ENCODE measurements at places on chromosomes 3 and 15.

DNA sequence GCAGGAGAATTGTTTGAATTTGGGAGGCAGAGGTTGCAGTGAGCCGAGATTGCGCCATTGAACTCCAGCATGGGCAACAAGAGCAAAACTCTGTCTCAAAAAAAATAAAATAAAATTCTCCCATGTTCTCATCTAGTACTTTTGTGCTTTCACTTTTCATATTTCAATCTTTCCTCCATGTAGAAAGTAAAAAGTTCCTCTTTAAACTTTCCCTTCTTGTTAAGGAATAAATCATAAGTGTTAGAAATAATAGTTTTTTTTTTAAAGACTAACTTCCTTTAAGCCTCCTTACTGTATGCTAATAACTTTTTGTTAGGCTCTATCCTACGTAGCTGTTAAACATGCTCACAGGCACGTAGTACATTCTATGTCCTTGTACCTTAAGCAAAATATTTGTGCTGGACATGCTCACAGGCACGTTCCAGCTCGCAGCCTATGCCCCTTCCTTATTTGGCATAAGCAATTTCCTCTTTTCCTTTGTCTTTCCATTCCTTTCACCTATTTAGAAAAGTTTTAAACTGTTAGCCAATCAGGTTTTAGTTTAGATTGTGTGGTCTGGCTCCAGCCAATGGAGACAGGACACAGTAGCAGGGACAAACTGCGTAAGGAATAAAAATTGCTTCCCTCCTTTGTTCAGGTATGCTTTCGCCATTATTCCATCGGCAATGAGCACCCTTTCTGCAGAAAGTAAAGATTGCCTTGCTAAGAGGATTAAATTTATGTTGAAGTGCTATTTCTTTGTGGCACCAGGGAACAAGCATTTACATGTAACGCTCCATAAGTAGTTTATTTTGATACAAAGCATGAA is 38.9 kb upstream of the PIK3CB start:
- no peak for DNase-seq

DNA sequence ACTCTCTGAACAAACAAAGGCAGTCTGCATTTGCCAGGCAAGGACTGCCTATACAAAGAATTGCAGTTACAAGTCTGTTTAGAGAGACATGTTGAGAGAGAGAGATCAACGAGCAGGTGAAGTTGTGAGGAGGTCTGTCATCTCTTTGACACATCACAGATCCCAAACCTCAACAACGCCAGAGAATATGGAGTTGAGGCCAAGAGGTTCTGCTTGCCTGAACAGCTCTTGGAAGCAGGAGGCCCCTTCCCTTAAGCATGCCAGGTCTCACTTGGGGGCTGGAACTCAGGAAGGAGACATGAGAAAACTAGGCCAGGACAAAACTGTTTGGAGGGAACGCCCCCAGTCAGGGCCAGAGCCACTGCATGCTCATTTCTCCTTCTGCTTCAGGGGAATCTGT is 22.3 kb upstream of the MUSTN1 start:
- no peak for DNase-seq

DNA sequence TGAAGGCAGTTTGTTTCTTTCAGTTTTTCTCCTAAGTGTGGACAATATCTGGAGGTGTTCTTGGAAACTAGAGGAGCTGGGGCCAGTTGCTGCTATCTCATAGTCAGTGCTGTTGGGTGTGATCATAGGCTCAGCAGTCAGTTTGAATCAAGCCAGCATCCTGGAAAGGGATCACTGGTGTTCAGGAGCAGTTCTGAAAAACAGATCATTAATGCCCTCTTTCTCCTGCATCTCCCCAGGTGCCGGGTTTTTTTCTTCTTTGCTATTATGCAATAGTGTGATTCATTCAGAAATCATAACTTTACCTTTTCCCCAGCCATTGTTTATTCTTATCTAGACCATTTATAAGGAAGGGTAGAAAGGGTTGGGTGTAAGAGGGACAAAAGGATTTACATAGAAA is 24.0 kb downstream of the LNP1 start:
- DNase-seq = no peak

DNA sequence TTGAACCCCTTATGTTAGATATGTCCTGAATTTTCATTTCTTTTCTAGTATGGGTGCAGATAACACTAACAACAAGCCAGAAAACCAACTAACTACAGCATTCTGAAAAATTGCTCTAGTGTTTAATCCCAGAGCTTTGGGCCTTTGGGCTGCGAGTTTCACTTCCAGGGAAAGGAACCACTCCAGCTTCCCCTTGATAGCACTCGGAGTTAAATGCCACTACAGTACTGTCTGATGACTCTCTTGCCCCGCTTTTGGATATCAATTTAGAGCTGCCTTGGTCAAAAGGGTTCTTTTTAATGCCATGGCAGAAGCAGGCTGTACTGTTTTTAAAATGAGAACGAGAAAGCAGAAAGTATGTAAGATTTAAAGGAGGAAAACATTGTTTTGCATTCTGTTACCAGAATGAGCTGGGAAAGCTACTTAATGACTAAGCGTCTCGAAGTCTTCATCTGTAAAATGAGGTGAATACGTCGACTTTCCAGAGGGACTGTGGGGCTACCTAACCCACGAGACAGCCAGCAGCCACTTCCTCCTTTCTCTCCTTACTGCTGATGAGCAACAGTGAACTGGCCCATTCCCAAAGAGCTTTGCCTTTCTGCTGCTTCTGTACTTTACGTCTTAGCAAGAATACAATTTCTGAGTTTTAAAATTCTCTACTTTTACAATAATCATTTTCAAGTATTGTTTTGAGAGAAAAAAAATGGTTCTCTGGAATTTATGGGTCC is 299.3 kb upstream of the LYSMD4 start:
- DNase-seq = no peak

GRCh38 chr15:76299786-76300185 is 11.5 kb downstream of the ETFA start:
- no peak for DNase-seq

DNA sequence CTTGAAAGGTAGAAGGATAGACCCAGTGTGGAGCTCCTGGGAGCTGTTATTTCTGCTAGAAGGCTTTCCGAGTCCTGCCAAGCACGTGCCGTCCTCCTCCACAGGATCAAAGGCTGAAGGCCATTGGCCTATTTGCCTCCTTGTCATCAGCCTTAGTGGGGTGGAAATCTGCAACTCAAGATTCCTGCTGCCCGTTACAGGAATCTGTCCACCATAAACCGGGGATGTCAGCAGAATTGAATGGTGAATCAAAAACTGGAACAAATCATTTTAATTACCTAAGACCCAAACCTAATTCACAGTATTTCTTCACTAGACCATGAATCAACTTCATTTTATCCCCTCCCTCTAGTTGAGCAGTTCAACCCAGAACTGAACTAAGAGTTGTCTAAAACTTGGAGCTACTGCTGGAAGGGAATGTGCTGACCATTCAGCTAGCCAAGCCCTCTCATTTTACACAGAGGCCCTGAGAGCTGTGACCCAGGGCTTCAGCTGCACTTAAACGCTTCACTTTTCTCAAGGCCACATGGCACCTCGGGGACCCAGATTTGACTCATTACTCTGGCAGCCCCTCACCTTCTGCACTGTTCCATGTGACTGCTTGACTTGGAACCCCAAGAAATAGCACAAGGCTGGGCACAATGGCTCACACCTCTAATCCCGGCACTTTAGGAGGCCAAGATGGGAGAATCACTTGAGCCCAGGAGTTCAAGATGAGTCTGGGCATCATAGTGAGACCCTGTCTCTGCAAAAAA is 36.8 kb upstream of the KIF23 start:
- no peak for DNase-seq

DNA sequence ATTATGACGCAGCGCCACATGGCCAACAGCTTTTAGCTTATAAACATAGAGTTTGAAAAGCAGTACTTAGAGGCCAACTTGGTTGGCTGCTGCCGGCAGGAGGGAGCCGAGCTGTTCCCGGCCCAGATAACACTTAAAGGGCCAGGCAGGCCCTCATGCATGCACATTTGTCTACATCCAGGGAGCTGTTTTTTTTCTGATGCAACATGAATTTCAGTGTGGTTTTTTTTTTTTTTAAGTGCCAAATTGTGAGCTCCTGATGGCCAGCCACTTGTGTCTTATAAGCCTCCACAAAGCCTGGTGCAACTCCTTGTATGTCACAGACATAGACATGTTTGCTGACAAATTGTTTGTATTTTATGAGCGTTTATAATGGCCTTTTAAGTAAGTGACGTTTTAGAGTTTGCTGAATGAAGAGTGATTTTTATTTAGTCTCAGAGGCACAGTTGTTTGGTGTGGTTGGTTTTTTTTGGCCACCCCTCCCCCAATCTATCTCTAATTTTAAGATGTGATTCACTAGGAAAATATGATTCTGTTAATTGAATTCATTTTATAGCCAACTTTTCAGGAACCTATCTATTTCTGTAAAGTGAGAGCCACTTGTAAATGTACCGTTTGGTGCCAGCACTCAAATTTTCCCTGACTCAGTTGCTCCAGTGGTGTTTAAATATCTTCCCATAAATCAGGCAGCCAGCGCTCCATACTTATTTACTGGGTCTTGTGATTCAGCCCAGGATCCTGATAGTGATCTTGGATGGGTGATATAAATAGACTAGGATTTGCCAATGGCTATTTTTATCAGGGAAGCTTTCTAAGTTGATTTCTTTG is 134.3 kb downstream of the VGLL4 start:
- no peak for DNase-seq

DNA sequence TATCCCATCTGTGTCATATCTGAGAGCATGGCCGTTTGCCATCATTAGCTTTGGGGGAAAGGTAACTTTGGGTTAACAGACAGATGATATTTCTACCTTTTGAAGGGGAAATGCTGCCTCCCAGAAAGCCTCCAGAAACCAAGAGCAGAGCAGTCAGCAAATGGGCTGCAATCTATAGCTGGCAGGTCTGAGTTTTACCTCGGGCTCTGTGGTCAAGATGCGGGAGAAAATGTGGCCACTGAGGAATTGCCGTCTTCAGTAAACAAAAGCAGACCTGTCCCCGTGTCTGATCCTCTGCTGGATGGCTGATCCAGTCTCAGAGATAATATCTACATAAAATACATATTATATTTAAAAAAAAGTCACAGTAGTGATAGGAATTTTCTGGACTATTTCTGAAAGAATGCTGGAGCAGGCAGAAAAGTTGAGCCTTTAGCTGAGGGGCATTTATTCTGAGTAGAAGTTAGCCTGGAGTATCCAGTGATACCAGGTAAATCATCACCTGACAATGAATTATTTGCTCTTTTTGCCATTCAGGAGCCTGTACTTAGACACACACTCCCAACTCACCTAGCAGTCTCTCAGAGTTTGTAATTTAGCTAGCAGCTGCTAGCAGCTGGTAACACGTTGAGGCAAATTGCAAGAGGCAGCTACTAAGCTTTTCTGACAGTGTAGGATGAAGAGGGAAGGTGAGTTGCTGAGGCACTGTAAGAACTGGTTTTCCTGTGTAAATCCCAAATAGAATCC is 285.3 kb upstream of the RARB start:
- no peak for DNase-seq

GRCh38 chr3:176041812-176042211 is 1155.5 kb downstream of the TBL1XR1 start:
- no peak for DNase-seq

DNA sequence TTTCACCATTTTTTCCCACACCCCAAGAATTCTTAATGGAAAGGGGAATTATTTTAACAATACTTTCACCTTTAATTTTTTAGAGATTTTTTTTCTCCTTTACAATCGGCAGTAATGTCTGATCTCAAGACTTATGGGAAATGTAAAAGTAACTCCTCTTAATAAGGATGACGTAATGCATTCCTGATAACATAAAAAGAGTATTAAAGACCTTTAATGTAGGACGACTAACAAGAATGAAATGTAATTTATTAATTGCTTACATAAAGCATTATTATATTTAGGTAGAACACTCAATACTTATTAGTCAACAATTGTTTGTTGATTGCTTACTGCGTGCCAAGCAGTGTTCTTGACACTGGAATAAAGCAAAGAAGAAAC is 416.8 kb upstream of the NAALADL2 start:
- no peak for DNase-seq

GRCh38 chr3:38958026-38958720 is 93.6 kb downstream of the SCN11A start:
- no peak for DNase-seq

DNA sequence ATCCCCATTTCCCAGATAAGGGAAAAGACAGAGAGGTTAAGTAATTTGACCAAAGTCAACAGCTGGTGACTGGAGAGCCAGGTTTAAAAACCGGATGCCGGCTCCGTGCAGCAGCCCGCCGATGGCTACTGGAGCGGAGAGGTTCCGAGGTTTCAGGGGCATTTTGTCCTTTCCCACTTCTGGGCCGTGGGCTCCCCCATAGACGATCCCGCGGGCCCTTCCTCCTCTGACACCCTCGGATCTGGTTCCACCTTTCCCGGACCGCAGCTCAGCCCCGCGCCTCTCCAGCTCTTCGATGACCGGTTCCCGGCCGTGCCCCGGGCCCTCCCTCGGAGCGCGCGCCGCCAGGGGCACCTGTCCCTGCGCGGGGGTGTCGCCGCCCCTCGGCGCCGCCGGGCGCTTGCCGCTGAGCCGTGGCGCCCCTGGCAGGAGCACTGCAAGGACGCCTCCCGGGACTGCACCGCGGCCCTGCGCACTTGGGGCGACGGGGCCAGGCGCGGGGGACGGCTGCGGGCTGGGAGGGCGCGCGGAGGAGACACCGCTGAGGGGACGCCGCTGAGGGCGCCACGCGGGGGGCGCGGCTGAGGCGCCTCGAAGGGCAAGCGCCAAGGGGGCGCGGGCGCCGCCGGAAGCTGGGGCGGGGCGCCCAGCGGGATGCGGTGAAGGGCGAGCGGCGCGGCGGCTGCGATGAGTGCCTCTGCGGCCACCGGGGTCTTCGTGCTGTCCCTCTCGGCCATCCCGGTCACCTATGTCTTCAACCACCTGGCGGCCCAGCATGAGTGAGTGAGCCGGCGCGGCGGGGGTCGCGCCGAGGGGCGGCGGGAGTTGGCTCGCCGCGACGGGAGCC is at the start of gene TM6SF1:
Gene TM6SF1 (plus strand): TSS at position 652 of the 847 bp plus-strand sequence. CDS start 36 bp downstream, at position 688.
- DNase-seq = peak; percentile 26

- no peak for DNase-seq
Observed at GRCh38 chr15:65175511-65175910, 9.6 kb downstream of the CLPX start.

DNA sequence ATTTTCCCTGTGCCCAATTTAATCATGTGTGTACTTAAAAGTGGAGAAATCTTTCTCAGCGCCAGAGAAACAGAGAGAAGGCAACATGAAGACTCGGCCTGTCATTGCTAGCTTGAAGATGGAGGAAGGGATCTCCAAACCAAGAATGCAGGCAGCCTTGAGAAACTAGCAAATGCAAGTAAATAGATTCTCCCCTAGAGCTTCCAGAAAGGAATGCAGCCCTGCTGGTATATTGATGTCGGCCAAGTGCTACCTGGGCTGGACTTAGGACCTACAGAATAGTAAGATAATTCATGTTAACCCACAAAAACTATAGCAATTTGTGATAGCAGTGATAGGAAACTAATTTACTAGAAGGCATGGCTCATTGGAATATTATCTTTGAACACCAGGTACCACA is 150.9 kb upstream of the ABI3BP start:
- DNase-seq = no peak

DNA sequence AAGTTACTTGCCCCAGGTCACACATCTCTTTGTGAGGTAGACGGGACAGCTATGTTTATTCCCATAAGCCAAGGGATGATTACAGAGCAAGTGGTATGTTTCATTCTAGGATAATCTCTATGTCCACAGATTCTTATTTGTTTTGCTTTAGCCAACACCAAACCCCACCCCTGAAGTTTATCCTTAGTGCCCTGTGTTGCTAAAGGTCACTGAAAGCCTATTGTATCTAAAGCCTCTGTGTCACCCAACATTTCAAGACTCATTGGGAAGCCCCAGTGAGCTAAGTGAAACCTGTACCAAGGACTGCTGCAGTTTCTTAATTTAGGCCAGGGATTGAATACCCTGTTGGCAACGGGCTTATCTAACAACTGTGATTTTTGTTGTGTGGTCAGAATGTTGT is 135.6 kb downstream of the ADAMTS9 start:
- no peak for DNase-seq
